GM13976 (cell line): ENCODE measurements at places on chromosomes 2 and 18.
A peak's percentile ranks its signal among the peaks of the same experiment; 100 is the strongest.

- no peak for DNase-seq
Measured at GRCh38 chr2:118686346-118686745, 161.1 kb downstream of the EN1 start.

- DNase-seq: peak; percentile 40
Measured at GRCh38 chr2:187168720-187169713, 279.0 kb downstream of the CALCRL start.

GRCh38 chr2:14745288-14746076, 113.0 kb downstream of the LRATD1 start:
- DNase-seq: no peak

GRCh38 chr2:231655894-231656293, 52.4 kb upstream of the PTMA start:
- DNase-seq: no peak

GRCh38 chr18:9333441-9334328, 888 bp upstream of the TWSG1 start:
- DNase-seq: no peak

DNA sequence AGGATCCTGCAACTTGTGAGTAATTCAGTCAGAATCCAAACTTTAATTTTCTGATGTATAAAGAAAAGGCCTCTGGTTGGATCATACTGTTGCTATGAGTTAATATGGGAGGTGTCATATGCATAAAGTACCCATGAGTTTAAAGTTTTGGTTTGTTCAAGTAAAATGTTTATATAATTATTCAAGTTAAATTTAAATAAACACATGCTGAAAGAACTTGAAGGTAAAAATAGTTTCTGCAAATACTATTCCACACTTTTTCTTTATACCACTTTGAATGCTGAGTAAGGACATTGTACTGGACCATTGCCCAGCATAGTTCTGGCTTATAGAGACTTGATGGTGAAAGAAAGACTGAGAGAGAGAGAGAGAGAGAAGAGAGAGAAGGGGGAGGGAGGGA, 30.7 kb downstream of the PKP4 start:
- no peak for DNase-seq

DNA sequence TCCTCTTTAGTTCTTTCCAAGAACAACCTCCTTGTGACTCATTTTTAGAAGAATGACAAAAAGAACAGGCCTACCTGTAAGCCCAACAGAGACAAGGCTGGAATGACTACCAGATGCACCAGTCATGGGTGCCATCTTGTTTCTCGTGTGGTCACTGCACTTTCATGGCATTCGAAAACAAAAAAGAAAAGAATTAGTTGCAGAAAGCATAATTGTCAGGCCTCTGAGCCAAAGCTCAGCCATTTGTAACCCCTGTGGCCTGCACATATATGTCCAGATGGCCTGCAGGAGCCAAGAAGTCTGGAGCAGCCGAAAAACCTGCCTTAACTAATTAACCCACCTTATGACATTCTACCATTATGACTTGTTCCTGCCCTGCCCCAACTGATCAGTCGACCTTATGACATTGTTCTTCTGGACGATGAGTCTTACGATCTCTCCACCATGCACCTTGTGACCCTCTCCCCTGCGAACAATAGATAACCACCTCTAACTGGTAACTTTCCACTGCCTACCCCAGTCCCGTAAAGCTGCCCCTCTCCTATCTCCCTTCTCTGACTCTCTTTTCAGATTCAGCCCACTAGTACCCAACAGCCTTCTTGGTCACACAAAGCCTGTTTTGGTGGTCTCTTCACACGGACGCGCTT, 13.9 kb upstream of the BUB1 start:
- DNase-seq: no peak

GRCh38 chr2:220057391-220057790, 430.0 kb downstream of the SLC4A3 start:
- DNase-seq: no peak

GRCh38 chr2:85811180-85812093, 57.6 kb downstream of the ATOH8 start:
- no peak for DNase-seq

DNA sequence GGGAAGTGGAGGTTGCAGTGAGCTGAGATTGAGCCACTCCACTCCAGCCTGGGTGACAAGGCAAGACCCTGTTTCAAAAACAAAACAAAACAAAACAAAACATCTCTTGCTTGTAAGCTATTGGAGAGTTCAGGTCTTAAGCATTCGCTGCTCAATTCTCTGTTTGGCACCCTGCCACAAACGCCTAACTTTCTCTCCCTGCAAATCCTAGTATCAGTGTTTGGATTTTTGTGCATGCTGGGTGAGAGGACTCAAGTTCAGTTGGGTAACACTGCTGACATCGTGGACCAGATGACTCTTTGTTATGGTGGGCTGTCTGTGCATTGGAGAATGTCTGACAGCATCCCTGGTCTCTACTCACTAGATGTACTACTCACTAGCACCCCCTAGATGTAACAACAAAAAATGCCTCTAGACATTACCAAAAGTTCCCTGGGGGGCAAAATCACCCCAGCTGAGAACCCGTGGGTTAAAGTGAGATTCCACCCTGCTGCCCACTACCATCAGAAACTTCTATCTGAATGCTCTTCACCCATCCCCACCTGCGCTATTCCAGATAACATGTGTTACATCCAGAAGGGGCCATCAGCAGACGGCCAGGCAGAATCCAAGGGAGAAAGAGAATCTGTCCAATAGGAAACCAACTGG, 50.9 kb downstream of the CACNB4 start:
- DNase-seq: no peak

GRCh38 chr18:2538236-2538635, 33.1 kb downstream of the METTL4 start:
- no peak for DNase-seq

GRCh38 chr2:88165332-88166003, 4.7 kb upstream of the THNSL2 start:
- no peak for DNase-seq

DNA sequence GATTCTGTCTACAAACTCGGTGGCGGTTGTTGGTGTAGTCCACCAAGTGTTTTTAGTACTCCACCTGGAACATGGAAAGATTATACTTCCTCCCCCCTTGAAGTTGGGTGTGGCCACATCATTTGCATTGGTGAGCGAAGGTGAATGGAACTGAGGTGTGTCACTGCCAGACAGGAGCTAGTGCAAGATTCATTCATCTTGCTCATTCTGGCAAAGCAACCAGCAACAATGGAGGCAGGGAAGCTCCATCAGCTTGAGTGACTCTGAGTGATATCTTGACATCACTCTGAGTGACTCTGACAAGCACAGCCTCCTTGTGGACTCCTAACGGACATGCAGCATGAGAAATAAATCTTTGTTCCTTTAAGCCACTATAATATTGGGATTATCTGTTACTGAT, 54.7 kb upstream of the SLC1A4 start:
- no peak for DNase-seq

- no peak for DNase-seq
Measured at GRCh38 chr2:41949883-41950665, 97.7 kb upstream of the PKDCC start.

GRCh38 chr2:196233021-196233804, 61.8 kb upstream of the STK17B start:
- DNase-seq: no peak

DNA sequence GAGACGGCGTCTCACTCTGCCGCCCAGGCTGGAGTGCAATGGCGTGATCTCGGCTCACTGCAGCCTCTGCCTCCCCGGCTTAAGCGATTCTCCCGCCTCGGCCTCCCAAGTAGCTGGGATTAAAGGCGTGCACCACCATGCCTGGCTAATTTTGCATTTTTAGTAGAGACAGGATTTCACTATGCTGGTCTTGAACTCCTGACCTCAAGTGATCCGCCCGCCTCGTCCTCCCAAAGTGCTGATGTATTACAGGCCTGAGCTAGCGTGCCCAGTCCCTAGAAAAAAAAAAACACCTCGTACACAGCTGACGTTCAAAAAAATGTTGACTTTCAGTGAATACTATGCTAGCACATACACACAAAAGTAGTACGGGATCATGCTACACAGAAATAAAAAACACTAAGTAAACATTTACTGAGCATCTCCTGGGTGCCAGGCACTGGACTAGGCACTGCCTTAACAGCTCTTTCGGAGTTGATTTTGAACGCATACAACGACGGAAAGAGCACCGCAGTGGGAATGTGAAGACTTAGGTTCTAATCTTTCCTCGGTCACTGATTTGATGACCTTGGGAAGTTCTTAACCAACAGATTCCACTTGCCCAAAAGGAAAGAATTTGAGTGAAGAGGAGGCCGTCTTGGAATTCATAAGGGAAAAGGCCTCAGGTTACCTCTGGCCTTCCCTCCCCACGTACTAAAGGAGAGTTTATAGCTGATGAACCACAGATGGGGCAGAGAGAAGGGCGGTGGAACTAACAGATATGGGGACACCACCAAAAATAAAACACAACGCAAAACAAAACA, 1.1 kb downstream of the DNAJC27 start:
- DNase-seq: no peak

- DNase-seq: no peak
Measured at GRCh38 chr2:140424471-140424870, 1644.3 kb upstream of the NXPH2 start.

DNA sequence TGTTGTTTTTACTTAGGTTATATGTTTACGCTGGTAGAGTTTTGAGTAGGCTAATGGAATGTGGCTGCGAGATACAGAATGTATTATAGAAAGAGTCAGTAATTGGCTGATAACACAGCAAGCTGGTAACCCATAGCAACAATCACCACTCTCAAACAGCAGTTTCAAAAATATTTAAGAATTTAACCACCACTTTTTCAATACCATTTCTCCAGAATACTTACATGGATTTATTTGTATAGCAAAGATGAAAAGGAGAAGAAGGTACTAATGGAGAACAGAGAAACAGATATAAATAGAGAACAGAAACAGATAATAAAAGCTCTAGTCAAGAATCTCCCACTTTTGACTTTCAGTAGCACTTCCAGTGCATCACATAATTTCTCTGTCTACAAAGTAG, 188.3 kb upstream of the SLC39A10 start:
- peak; percentile 18 for DNase-seq

GRCh38 chr18:58254873-58255511, 211.0 kb downstream of the NEDD4L start:
- DNase-seq: no peak

DNA sequence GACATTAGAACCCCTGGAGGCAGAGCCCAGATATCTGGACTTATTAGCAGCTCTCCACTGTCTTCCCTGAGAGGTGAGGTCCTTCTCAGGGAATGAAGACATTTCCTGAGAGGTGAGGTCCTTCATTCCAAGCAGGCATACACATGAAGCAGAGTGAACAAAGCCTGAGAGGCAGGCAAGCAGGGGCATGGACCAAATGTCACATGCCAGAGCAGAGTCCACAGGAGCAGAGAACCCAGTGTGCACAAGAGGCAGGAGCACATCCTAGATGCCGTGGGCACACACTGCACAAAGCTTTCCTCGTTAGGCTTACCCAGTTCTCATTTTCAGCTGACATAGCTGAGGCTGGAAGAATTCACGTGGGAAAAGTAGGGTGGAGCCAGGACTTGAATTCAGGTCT, 759.9 kb upstream of the HS6ST1 start:
- DNase-seq: no peak

GRCh38 chr18:3048820-3049349, 35.9 kb upstream of the LPIN2 start:
- no peak for DNase-seq

DNA sequence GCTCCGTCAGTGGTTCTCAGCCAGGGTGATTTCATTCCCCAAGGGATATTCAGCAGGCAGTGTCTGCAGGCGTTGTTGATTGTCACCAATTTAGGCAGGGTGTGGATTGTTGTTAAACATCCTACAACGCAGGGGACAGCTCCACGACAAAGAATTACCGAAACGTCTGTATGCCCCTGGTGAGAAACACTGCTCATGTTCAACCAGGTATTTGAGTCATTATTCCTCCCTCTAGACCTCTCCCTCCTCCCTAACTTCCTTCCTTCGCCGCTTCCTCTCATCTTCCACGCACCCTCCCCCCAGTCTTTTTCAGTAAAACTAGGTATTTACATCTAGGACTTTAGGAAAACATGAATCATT, 50.8 kb downstream of the NCK2 start:
- DNase-seq: no peak

- no peak for DNase-seq
Measured at GRCh38 chr2:72442270-72442669, 294.6 kb upstream of the CYP26B1 start.

DNA sequence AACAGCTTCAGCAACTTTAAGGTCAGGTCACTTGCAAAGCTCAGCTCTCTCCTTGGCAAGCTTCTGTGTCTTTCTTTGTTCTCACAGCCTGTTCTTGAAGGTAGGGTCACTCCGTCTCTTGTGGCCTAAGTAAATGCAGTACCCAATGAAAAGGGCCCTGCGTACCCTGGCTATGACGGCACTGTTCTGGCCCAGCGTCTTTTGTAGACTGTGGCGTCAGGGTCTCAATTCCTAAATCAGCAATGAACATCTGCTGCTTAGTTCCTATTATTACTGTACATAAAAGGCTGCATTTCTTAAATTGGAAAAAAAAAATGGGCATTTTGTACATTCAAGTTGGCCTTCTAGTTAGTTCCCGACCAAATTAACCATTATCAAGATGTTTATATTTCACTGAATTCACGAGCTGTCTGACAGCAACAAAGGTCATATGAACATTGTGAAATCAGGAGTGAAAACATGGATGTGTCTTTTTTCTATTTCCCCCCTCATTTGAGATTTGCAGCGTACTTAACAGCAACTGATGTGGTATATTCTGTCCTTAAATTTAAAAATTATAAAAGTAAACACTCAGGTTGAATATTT, 17.0 kb upstream of the MTCL1 start:
- DNase-seq: no peak
